ENCODE measurements at places on chromosomes 4 and X. TPM values are rescaled to one million over a fixed set of nuclear protein-coding genes. Genes with fewer than 3 reads are reported as not detected.

The GRPR gene
- not detected for total RNA-seq

The FAM9A gene
- total RNA-seq: not detected

The TGIF2LX gene
- total RNA-seq: not detected

The CLDN22 gene
- total RNA-seq: not detected

The RNF212 gene
- total RNA-seq: 4.2 TPM

The ADAM29 gene
- not detected for total RNA-seq

The FAM149A gene
- 10.1 TPM for total RNA-seq

The CXorf58 gene
- not detected for total RNA-seq

The P2RY8 gene
- total RNA-seq: 2.5 TPM

The COL4A6 gene
- 0.16 TPM for total RNA-seq
